ENCODE measurements at places on chromosomes 13 and 19.

- DNase-seq, result no peak
Observed at GRCh38 chr13:27302643-27303262, 32.1 kb downstream of the RASL11A start.

DNA sequence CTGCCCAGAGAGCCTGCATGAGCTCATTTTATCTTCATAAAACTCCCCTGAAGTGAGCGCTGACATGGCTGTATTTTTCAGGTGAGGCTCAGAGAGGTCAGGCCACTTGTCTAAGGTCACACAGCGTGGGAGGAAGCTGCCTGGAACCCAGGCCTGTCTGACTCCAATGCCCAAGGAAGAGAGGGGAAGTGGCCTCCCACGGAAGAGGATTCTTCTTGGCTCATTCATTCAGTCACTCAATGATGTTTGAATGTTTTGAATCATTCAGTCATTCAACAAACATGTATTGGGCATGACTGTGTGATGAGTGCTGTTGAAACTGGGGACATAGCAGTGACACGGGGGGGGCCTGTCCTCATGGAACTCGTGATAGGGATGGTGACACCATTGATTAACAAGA, 12.0 kb downstream of the ACTL9 start:
- no peak for DNase-seq

DNA sequence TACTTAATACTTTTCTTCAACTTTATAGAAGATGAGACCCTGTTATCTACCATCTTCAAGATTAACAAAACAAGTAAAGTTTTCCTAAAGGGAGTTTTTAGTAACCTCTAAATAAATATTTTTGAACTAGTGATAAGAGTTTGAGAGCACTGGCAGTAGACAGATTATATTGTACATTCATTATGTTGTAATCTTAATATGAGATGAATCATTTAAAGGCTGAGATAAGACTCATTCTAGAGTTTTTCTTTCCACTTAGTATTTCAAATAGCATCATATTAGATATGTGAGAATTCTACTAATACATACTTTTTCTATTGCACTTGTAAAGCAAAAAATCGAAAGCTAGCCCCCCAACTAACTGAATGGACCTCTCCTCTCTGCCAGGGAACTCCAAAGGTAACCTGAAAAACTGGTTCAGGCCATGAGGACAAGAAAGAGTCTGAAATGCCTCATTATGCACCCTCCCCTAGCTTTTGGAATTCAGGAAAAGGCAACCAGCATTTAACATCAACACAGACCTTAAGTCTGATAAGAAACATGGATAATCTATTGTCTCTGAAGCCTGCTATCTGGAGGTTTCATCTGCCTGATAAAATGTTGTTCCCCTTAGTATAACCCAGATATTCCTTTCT, 875.4 kb upstream of the SLC10A2 start:
- DNase-seq, result no peak

GRCh38 chr19:4622695-4623421, 16.5 kb upstream of the TNFAIP8L1 start:
- no peak for DNase-seq

DNA sequence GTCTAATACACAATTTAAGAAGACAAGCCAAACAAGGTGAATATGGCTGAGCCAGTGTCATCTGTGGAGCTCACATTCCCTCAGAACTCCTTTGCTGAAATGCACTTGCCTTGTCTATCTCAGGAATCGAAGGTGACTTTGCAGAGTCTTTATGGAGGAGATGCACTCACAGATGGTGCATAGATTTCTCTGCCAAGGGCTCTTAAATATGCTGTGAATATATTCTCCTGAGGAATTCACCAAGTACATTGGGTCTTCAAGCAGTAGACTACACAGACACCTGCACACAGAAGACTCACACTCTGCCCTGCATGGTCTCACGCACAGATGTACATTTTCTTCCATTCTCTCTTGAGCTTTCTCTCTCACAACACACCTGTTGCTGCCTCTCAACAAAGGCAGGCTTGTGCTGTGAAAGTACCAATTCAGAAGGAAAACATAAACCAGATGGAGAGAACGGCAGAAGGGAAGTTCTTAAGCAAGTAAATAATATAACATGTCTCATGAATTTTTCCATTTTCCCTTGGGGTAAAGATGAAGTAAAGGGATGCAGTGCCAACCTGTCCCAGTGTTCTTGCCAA, 174.7 kb downstream of the DLEU7 start:
- DNase-seq, result no peak
